ENCODE measurements at places on chromosomes 4 and X.

GRCh38 chr4:184417802-184418511 is 56.4 kb downstream of the IRF2 start:
- peak; percentile 25 for DNase-seq

DNA sequence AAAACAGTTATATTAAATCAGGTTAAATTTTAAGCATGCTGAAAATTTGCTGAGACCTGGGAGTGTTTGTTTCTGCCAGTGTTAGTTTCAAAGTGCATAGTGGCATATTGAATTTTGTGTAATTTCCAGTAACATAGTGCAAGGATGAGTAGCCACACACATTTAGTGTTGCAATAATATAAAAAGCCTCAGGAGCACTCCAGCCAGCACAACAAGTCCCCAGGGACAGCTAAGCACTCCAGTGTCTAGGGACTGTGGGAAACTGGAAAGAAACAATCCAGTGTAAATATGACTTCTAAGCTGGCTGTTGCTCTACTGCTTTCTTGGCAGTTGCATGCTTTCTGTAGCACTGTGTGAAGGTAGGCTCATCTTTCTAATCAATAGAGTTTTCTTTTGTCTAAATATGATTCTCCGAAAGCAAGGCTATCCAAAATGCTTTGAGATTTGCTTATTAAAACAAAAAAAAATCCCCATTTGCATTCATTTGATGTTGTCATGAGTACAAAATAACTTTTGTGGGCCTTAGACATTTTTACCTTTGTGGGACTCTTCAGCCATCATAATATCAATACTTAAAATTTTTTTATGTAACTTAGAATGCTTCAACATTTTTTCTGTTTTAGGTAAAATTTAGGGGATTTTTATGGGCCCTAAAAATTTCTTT is 24.2 kb upstream of the CXCL2 start:
- DNase-seq = no peak

GRCh38 chr4:172986114-172986513 is 182.5 kb upstream of the GALNT7 start:
- DNase-seq = no peak

DNA sequence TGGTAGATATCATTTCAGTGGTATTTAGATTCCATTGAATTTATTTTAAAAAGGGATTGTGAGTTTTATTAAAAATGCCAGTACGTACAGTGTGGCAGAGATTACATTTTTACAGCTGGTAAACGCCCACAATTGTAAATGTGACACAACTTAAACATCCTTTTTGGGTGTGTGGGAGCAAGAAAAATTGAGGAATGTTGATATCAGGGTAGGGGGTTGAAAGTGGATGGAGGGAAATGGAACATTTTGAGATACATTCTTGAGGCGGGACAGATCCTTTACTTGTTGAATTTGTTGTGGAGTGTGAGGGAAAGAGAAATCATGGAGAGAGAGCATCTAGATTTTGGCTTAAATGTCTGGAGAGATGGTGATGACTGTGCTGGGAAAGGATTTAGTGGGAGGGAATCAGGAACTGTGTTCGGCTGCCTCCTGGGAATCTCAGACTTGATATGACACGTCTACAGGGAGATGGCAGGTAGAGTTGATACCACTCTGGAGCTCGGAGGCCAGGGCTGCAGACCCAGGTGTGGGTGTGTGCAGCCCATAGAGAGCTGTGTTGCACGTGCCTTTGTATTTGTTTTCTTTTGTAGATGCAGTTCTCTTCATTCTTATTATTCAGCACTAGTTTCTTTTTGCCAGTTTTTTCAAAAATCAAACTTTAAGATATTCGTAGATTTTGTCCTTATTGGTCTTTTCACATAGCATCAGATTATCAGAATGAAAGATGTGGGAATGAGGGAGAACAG is 10.8 kb downstream of the TMEM131L start:
- DNase-seq = no peak

GRCh38 chrX:108297290-108297689 is 140.9 kb downstream of the COL4A6 start:
- no peak for DNase-seq

- DNase-seq = no peak
Observed at GRCh38 chr4:78747475-78747922, 28.7 kb upstream of the BMP2K start.

- peak; percentile 29 for DNase-seq
Observed at GRCh38 chr4:94621491-94622080, 136.2 kb upstream of the BMPR1B start.

DNA sequence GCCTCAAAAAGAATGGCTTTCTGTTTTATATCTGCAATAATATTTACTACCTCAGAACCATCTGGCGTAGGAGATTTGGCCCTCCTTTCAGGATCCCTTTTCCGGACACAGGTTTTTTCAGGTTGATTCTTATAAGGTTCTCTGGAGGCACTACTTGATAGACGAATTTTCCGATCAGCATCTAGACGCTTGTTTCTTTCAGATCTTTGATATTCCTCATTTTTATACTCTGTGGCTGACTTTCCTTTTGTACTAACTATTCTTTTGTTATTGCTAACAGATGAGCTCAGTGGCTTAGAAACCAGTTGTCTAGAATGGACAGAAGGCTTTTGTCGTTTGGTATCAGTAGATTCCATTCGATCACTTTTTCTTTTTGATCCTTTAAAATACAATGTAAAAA is 12.4 kb downstream of the YTHDC1 start:
- DNase-seq = no peak

GRCh38 chr4:28225689-28226353 is 1365.2 kb downstream of the STIM2 start:
- no peak for DNase-seq

DNA sequence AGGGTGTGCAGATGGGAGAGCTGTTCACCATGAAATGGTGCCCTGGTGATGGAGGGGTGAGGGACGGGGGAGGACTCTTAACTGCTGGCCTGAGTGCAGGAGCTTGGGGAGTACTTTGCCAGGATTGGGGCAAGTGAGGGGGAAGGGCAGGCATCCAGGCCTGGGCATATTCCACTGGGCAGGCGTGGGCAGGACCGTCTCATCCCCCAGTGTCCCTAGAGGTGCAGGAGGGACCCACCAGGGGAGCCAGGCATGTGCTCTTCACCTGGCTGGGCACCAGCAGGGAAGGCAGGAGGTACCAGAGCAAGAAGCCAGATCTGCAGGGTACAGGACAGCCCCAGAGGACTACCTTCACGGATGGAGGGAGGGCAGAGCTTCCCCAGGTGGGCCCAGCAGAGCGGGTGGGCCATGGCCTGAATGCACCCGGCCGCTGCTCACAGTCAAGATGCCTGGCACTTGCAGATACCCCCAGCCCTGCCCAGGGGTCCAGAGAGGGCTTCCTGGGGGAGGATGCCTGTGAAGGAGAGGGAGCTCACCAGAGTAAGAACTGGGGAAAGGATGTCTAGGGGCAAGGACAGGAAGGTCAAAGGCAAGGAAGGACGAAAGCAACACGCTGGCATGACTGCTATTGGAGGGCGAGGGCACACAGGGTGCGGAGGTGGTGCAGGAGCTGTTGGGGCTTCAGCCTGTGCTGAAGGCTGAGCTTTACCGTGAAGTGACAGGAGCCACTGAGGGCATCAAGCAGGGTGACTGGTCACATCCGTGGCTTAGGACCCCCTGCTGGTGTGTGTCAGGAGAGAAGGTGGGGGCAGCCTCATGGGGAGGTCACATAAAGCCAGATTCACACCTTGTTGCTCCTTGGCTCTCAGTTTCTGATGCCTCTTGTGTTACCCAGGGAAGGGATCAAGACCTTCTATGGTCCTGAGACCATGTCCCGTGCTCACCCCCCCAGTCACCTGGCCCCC is 68.2 kb upstream of the NKX1-1 start:
- DNase-seq = no peak

All from CD4-positive, alpha-beta T cell treated with Interleukin-6 for 4 hours (primary cell).